ENCODE measurements at places on chromosomes 2 and 18. TPM values are rescaled to one million over a fixed set of nuclear protein-coding genes. Genes with fewer than 3 reads are reported as not detected.

- no peak for DNase-seq
Observed at GRCh38 chr2:230866756-230867523, 2.2 kb downstream of the ITM2C start.

DNA sequence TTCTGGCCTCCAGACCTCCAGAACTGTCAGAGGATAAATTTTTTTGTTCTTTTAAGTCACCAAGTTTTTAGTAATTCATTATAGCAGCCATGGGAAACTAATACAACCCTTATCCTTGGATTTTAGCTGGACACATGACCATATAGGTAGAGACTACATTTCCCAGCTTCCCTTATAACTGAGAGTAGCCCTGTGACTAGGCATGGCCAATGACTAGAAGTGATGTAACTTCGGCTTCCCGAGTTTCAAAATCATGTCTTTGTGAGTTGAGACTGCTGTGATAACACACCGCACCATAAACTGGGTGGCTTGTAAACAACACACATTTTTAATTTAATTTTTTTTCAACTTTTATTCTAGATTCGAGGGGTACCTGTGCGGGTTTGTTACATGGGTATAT lies 134.0 kb upstream of the SERTAD2 start:
- no peak for DNase-seq

GRCh38 chr2:172931918-172932520 lies 143.6 kb upstream of the MAP3K20 start:
- peak; percentile 78 for DNase-seq

GRCh38 chr2:132438691-132439090 lies 22.1 kb downstream of the GPR39 start:
- no peak for DNase-seq

NGEF gene
- 1.4 TPM for total RNA-seq
